Transverse colon (tissue), 4 donors: ENCODE measurements at places on chromosomes 16 and 17. TPM values are rescaled to one million over a fixed set of nuclear protein-coding genes. Genes with fewer than 3 reads are reported as not detected.

DNA sequence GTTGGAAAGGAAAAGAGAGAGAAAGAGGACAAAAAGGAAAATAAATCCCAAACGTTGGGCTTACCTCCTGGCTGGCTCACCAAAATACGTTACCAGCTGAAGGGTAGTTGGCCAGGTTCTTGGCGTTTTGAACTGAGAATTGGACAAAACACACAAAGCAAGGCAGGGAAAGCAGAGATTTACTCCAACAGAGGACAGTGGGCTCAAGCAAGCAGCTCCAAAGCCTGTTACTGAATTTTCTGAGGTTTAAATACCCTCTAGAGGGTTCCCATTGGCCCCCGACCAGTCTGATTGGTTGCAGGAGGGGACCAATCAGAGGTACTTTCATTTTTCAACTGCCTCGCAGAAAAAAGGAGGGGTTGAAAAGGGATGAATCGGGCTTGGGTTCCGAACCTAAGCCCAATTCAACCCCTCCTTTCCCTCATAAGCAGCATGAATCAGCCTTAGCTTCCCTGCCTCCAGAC is 55.6 kb upstream of the ALOX12 start:
- DNase-seq: peak; percentile 9

- DNase-seq: no peak
Measured at GRCh38 chr17:44493339-44493738, 9.9 kb downstream of the GPATCH8 start.

DNA sequence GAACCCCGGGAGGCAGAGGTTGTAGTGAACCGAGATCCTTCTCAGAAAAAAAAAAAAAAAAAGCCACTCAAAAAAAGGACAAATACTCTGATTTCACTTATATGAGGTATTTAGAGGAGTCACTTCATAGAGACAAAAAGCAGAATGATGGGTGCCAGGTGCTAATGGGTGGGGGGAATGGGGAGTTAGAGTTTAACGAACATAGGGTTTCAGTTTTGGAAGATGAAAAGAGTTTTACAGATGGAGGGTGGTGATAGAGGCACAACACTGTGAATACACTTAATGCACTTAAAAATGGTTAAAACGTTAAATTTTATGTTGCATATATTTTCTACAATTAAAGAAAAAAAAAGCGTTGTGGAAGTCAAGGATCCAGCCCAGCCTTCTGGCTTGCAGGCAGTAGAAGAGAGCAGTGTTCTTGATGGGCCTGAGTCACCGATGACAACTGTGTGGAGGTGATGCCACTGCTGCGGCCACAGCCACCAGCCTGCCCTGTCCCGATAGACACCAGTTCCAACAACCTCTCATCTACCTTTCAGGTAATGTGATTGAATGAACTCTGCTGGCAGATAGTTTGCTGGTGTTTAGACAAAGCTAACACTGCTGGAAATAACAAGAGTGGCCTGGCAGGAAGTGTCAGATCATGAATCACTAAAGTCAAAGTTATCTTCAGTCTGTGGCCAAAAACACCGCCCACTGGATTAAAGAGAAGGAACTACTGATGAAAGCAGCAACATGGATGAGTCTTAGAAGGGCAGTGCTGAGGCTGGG is 49.9 kb upstream of the COX10 start:
- no peak for DNase-seq

DNA sequence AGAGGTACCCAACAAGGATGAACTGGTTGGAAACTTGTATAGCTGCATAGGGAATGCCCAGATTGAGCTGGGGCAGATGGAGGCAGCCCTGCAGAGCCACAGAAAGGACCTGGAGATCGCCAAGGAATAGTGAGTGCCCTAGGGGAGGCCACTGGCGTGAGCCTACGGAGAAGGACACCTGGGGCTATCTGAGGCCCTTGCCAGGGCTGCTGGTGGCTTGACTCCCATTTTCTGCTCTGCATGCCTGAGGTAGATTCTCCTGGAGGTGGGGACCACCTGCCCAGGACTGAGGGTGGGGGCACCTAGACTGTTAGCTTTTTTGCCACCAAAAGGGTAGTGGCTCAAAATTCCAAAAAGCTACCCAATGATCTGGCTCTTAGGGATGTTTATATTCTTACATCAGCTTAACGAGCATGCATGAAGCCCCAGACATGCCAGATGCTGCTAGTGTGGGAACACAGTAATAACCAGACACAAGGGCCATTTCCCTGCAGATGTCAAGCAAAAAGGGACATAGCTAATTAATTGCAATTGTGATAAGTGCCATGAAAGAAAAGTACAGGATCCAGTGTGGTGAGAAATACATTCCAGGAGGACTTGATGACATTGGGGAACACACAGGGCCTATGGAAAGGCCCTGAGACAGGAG is 8.8 kb downstream of the ODAD4 start:
- no peak for DNase-seq

DNA sequence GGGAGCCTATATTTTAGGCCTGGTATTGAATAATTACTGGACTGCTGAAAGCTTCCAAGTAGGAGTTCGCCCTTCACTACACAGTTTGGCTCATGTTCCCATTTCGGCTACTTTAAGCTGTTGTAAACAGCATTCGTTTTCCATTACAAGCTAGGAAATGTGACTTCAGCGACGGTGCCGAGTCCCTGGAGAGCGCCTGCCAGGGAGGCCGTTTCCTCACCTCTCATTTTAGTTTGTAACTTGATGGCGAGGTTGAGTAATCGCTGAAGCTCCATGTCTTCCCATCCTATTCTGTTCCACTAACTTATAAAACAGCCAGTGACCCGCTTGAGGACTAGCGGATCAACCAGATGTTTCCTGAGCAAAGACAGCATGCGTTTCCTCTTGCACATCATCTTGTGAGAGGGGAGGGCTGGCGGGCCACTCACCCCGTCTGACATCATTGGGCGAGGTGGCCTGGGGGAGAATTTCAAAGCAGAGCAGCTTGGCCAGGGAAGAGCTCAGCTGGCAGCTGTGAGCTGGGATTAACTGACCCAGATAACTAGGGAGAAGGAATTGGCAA is 32.9 kb downstream of the PCTP start:
- DNase-seq: peak; percentile 46

DNA sequence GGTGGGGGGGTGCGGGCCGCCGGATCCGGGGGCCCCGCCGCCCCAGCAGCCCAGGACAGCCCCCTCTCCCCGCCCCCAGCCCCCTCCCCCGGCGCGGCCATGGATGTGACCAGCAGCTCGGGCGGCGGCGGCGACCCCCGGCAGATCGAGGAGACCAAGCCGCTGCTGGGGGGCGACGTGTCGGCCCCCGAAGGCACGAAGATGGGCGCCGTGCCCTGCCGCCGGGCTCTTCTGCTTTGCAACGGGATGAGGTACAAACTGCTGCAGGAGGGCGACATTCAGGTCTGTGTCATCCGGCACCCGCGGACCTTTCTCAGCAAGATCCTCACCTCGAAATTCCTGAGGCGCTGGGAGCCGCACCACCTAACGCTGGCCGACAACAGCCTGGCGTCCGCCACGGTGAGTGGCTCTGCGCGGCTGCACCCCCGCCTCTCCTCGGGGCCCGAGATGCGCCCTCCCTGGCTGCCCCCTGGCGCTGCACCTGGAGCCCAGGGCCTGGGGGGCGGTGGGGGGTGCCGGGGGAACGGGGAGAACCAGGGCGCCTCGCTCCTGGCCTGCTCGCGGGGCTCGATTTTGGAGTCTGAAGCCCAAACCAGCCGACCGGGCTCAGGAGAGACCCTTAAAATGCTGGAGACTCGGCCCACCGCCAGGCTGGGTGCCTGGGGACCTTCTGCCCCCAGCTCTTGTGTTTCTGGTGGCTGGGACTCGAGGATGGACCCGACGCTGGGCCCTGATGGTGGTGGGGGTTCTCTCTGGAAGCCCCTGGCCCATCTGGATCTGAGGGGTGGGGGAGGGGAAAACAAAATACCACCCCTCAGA is 744 bp downstream of the CMIP start:
- peak; percentile 50 for DNase-seq

- no peak for DNase-seq
Measured at GRCh38 chr17:58728798-58729197, 26.9 kb upstream of the PPM1E start.

Gene CCL3
- 4.4 TPM for total RNA-seq

GRCh38 chr16:16092925-16093627 is 130.2 kb downstream of the ABCC6 start:
- DNase-seq: no peak

Gene JMJD8
- total RNA-seq: 40.0 TPM
